Mucosa of gallbladder (tissue), 1 donor: ENCODE measurements at places on chromosomes 7 and 10.

DNA sequence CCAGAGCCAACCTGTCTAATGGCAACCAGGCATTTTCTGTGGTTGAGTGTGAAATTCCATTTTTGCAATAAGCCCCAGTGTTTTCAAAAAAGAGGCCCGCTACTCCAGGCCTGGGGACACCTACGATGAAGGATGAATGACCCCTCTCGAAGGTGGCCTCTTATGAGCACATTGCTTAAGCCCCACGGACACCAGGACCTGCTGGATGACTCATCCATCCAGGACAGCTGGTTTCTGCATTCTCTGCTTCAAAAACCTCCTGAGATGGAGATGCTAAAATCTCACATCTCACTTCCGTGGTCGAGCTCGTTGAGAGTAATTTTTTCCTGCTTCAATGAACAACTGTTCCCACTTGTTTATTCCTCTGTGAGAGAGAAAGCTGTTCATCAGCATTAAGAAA is 150.2 kb upstream of the FZD8 start:
- DNase-seq = no peak

GRCh38 chr7:32611201-32612099 is 116.2 kb downstream of the AVL9 start:
- DNase-seq = no peak

DNA sequence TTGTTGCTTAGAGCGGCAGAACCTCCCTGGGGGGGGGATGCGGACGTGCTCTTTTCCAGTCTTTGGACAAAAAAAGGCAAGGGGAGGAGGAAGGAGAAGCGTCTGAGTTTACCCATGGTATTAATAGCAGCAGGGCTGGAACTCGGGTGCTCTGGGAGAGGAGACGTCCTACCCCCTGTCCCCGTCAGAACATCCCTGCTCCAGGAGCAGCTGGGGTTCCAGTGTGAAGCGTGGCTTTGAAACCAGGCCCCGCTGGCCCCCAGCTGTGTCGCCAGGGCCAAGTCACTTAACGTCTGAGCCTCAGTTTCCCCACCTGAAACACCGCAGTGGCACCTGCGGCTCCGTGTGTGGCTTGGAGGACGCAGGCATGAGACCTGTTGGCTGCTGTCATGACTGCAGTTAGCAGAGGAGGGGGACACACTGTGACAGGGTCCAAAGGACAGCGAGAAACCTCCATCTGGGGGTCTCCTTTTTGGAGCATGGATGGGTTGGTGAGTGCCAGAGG is 1.4 kb downstream of the AMZ1 start:
- no peak for DNase-seq

DNA sequence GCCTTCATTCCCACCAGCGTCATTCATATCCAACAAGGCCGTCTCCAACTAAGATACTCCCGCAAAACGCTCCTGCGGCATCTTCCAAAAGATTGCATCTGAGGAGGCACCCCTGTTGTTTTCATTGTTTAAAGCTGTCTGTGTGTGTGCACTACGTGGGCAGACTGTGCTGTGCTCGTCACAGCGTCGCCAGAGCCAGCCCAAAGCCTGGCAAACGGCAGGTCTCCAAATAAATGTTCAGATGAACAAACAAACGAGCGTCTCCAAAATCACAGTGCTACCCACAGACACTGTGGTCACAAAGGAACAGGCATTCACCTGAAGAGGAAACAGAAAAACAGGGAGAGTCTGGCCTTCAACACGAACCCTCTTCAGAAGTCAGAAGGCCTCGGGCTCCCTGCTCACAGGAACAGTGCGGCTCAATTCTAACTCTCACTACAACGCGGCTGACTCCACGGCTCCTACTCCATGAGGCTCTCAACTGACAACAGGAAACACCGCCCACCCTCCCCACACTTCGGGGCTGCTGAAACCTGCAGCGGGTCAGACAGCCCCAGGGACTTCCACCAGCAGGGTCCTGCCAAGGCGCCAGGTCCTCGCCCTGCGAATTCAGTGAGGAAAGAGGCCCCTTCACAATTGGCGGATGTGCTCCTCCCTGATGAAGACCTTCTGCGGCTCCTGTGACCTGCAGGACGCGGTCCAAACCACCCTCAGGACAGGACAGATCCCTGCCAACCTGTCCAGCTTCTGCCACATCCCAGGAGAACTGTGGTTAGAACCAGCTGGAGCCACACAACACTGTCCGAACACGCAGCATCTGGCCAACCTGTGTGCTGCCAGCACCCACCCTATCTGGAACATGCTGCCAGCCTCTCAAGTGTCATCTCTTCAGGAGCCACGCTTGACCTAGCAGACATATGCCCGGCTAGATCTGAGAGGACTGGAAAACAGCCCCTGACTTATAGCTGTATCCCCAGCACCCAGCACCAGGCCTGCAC is 36.1 kb downstream of the MAD1L1 start:
- DNase-seq = no peak

DNA sequence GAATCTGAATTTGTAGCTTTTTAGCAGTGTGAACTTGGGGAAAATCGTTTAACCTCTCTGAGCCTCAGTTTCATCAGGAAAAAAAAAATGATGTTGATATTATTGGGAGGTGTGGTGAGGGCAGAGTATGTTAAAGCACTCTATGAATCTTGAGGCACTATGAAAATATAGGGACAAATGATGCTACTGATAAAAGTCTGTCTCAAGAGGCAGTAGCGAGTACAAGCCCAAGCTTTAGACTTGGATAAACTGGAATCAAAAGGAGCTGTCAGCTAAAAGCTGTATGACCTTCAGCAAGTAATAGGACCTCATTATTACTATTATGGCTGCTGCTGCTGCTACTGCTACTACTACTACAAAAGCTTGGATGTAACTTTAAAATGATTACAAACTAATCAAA is 8.4 kb downstream of the ZNF277 start:
- DNase-seq = no peak

GRCh38 chr7:81469869-81470723 is 299.8 kb downstream of the HGF start:
- peak; percentile 61 for DNase-seq

- no peak for DNase-seq
Observed at GRCh38 chr10:120205368-120206018, 251.5 kb upstream of the PLPP4 start.

DNA sequence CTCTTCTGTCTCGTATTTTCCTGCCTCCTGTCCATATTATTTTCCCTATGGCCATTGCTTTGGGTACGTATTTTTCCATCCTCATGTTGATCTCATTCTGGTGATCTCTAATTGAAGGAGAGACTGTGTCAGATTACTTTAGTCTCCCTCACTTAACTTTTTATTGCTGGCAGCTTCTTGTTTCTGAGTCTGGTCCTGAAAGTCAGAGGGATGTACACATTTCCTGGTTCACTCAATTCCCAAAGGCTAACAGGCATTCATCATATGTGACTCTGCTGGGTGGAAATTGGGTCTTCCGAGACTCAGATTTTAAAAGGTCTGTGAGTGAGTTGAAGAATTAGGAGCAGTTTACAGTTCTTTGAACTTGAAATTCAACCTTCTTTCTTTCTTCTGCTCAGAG is 10.9 kb downstream of the UMAD1 start:
- DNase-seq = no peak

DNA sequence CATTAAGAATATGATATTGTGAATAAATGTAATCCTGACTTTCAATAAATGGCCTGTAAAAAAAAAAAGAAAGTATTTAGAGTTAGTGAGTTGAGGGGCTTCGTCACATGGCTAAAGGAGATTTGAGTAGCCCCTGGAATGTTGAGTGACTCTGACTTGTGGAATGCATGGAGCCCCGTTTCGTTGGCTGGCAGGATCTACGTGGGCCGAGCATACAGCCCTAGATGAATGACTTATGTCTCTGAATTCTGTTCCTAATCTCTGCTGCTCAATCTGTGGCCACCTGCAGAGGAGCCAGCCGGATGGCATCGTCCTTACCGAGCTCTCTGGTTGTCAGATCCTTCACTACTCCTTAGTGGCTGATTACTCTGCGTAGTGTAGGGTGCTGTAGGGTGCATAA is 155.7 kb downstream of the MGMT start:
- no peak for DNase-seq

- DNase-seq = no peak
Observed at GRCh38 chr7:21504021-21504420, 38.8 kb upstream of the DNAH11 start.

- no peak for DNase-seq
Observed at GRCh38 chr10:53003094-53003493, 230.5 kb upstream of the MBL2 start.

GRCh38 chr10:132133005-132133404 is 53.7 kb upstream of the DPYSL4 start:
- no peak for DNase-seq

- no peak for DNase-seq
Observed at GRCh38 chr7:111730476-111731300, 168.4 kb upstream of the IMMP2L start.

- peak; percentile 11 for DNase-seq
Observed at GRCh38 chr7:107661081-107661864, 645 bp downstream of the SLC26A4 start.

- no peak for DNase-seq
Observed at GRCh38 chr10:23474626-23475025, 35.8 kb downstream of the OTUD1 start.

DNA sequence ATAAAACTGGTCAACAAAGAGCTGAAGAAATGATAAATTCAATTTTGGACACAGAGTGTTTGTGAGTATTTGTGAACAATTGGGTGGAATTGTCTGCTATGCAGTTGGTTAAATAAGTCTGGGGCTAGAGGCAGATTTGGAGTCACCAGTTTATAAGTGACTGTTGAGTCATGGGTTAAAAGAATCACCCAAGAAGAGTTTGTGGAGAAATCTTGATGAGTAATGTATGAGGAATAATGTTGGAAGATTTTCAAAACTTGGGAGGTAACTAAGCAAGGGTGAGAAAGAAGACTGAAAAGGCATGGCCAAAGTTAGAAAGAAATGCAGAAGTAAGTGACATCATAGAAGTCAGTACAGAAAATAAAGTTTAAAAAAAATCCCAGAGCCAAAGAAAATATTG is 750.7 kb downstream of the MAGI2 start:
- DNase-seq = no peak

DNA sequence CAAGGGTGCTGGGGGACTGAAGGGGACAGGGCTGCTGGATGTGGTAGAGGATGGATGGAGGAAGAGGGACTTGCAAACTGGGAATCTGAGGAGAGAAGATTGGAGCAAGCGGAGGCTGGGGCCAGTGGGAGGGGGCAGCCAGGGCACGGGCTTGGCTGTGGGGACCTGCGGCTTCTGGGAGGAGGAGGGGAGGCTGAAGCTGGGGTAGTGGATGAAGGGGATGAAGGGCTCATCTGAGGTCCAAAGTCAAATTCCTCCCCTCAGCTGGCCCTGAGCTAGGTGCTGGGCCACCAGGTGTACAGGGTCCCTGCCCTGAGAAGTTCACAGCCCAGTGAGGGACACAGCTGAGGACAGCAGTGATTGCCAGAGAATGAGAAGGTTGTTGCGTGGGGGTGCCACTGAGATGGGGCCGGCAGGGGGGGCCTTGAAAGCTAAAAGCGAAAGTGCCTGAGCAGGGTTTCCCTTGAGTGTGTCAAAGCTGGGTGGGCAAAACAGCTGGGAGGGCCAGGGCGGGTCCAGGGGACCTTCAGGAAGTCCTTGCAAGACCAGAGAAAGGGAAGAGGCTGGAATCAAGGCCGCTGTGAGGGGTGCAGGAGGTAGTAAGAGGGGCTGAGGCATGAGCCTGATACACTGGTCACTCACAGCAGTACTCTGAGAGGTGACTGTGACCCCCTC is 75.2 kb downstream of the MYL10 start:
- DNase-seq = no peak

GRCh38 chr10:61993711-61994401 is 92.4 kb downstream of the ARID5B start:
- no peak for DNase-seq

GRCh38 chr10:22010973-22011408 is 7.5 kb upstream of the DNAJC1 start:
- DNase-seq = no peak
